ENCODE measurements at places on chromosomes 7 and 10.

GRCh38 chr7:45646207-45646821 lies 72.1 kb downstream of the ADCY1 start:
- DNase-seq, result no peak

DNA sequence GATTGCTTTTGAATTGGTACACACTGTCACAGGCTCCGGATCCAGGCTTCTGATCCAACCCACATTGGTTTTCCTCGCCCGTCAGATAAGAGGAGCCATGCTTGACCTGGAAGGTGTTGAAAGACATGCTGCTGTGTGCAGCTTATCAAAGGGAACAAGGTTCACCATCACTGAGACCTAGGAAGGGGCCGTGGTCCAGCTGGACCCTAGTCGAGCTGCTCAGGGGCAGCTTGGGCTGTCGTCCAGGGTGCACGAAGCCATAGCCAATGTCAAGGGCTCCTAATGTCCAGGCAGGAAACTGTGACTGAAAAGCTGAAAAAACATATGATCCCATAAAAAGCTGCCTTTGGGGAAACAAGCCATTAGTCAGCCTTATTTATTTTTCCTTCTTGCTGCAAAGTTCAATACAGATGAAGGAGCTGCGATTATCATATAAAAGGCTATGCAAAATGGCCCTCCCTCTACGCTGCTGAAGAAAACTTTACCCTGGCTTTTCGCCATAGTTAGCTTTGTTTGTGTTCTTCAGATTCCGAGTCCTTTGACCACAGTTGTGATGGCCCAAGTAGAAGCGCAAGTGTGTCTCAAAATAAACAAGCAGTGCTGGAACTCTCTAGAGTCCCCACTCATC lies 118.0 kb downstream of the CREB5 start:
- no peak for DNase-seq

GRCh38 chr10:94402843-94403379 lies 570 bp downstream of the TBC1D12 start:
- no peak for DNase-seq

GRCh38 chr10:7417807-7418206 lies 7.0 kb upstream of the SFMBT2 start:
- no peak for DNase-seq

- no peak for DNase-seq
Observed at GRCh38 chr10:9160275-9160674, 1105.8 kb downstream of the GATA3 start.

GRCh38 chr10:17340144-17340829 lies 112.2 kb downstream of the VIM start:
- no peak for DNase-seq

- no peak for DNase-seq
Observed at GRCh38 chr7:139523199-139523941, at the start of gene CLEC2L. TSS of gene CLEC2L (plus strand) at chr7:139523685. CDS start at chr7:139523928, 243 bp downstream.

GRCh38 chr10:123835575-123835974 lies 56.0 kb downstream of the CPXM2 start:
- no peak for DNase-seq

- no peak for DNase-seq
Observed at GRCh38 chr10:2300231-2300630, 562.9 kb upstream of the ADARB2 start.

GRCh38 chr10:70169649-70170364 lies 507 bp downstream of the SAR1A start:
- no peak for DNase-seq

GRCh38 chr10:116452338-116452720 lies 24.7 kb downstream of the PNLIPRP3 start:
- DNase-seq, result no peak

- no peak for DNase-seq
Observed at GRCh38 chr7:100692578-100692961, 1.5 kb downstream of the GIGYF1 start.

DNA sequence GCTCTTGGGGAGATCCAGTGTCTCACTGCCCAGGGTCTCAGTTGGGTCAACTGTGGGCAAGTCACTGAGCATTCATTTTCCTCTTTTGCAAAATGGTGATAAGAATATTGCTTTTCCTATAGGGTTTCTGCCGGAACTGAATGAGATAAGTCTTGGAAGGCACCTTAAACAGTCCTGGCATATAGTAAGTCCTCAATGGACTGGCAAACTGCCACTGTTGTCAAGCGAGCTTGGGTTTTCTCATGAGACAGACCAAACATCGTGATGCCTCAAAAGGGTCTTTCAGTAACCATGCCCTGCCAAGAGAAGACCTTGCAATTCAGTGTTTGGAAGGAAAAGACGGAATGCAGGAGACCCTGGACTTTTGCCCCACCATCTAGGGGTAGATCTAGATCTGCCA lies 251.5 kb downstream of the WDR11 start:
- DNase-seq, result no peak

Measured in activated CD8-positive, alpha-beta memory T cell treated with anti-CD3 and anti-CD28 coated beads for 1 hour (primary cell).